ENCODE measurements at places on chromosomes 6 and 20.
A peak's percentile ranks its signal among the peaks of the same experiment; 100 is the strongest.

- DNase-seq, result no peak
Observed at GRCh38 chr6:159212028-159212427, 42.8 kb downstream of the FNDC1 start.

- DNase-seq, result no peak
Observed at GRCh38 chr6:167984876-167985604, 12.4 kb upstream of the KIF25 start.

GRCh38 chr6:36958775-36959554, 4.4 kb downstream of the PI16 start:
- no peak for DNase-seq

GRCh38 chr20:41038149-41038877, 9.7 kb downstream of the TOP1 start:
- no peak for DNase-seq

DNA sequence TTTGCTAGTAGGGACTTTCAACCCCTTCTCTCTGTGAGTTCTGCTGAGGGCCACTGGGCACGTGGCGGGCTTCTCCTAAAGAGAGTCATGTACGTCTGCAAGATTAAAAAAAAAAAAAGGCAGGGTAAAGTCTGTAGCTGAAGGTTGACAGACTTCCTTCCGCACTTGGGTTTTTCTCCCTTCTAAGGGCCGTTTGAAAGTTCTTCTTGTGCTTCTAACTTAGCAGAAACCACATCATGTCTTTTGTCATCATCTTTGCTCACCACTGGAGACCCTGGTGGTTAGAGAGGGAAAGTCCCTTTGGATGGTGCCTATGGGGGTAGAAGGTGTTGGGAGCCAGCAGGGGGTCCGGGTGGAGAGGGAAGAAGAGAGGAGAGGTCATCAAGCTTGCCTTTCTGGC, 31.4 kb downstream of the PRDM1 start:
- DNase-seq, result peak; percentile 51

GRCh38 chr20:17612992-17613327, 43.1 kb downstream of the DSTN start:
- no peak for DNase-seq

All from activated CD8-positive, alpha-beta memory T cell treated with anti-CD3 and anti-CD28 coated beads for 1 hour (primary cell).